T47D (cell line): ENCODE measurements at places on chromosomes 7 and 10.
A peak's percentile ranks its signal among the peaks of the same experiment; 100 is the strongest.

GRCh38 chr10:95456516-95456915 lies 104.7 kb downstream of the SORBS1 start:
- DNase-seq = peak; percentile 20

DNA sequence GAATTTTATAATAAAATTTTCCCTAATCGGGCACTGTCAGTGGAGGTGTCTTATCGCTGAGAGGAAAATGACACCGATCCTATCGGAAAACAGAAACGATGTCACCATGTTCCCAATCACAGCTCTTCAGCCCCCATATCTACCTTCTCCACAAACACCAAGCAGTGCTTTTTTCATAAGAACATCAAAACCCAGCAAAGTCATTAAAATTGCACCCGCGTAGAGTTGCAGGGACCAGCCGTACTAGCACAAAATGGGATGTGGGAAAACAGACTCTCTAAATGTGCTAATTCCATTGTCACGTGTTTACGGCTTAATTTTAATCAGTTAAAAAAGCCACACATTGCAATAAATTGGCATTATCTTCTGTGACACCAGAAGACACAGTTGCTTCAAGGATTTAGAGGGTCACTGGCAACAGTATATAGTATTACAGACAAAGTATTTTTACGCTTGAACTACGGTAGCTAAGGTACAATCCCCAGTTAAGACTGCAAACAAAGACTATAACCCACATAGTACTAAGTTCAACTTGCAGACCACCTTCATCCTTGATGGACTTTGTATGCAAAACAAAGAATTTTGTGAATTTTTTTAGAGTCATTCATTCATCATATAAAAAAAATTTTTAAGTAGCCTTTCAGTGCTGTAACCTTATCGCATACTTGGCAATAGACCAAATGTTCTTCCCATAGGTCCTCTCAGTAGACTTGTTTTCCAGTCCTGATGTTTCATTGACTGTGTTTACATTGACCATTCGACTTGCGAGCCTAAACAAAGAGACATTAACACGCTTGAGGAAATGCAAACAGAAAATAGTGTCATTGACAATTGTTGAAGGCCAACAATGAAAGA lies 116.0 kb downstream of the VTI1A start:
- peak; percentile 46 for DNase-seq

DNA sequence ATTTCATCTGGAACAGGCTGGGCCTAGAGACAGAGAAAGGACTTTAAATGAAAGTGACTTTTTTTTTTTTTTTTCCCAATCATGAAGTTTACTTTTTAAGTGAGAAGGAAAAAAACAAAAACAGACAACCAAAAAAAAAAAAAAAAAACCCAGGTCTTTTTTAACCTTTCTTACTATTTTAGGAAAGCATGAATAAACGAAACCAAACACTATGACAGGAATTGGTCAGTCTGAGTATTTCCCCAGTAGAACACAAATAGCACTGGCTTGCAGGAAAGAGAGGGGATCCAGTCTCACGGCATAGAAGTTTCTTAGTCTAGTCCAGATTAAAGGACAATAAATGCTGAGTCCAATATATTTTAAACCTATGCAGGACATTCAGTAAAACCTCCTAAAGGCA lies 180.5 kb upstream of the CCDC6 start:
- no peak for DNase-seq

GRCh38 chr7:115133248-115133647 lies 211.4 kb downstream of the MDFIC start:
- no peak for DNase-seq

DNA sequence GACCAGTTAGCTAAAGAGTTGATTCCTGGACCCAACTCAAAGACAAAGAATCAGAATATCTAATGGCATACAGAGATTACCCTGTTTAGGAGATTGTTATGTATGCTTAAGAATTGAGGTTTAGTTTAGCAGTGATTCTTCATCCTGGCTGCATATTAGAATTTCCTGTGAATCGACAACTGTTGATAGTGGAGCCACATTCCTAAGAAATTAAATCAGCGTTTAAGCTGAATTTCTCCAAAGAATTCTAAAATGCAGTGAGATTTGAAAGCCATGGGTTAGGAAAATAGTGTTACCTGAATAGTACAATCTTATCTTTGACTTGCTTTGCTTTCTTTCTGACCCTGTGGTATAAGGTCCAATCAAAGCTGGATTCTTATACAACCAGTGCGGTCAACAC lies 16.4 kb upstream of the FERD3L start:
- DNase-seq = no peak

- DNase-seq = no peak
Measured at GRCh38 chr10:97780841-97781617, 9.2 kb upstream of the SFRP5 start.

DNA sequence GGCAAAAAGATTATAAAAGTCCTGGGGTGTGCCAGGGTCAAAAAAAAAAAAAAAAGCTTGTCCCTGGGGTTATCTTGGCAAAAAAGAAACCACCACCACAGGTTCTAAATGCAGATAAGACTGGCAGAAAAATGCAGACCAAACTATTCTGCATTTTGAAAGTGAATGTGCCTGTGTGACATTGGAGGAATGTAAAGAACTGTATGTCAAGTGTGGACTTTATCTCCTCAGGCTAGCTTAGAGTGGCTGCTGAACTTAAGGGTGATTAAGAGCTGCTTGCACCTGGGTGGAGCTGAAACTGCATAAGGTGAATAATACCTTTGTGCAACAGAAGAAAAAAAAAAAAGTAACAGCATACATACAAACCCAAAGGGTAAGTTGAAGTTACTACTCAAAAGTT lies 1.3 kb upstream of the NAPEPLD start:
- DNase-seq = no peak

GRCh38 chr10:1736144-1736971 lies 967 bp downstream of the ADARB2 start:
- no peak for DNase-seq

- no peak for DNase-seq
Measured at GRCh38 chr7:131359136-131359776, 31.6 kb downstream of the MKLN1 start.

DNA sequence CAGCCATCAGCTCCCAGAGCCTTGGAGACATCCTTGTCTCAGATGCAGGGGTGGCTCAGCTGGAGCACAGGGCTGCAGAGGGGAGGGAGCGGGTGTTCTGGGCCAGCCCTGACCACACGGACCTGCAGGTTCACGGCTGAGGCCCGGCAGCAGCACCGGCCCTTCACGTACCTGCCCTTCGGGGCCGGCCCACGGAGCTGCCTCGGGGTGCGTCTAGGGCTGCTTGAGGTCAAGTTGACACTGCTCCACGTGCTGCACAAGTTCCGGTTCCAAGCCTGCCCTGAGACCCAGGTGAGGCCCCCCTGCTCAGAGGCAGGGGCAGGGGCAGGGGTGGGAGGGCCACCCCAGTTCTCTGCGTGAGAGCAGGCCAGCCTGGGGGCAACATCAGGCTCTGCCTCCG lies 45.2 kb downstream of the PARP12 start:
- no peak for DNase-seq

- DNase-seq = no peak
Measured at GRCh38 chr10:43939389-43939938, 290.8 kb upstream of the ZNF32 start.

- no peak for DNase-seq
Measured at GRCh38 chr7:43647673-43648472, 65.0 kb downstream of the STK17A start.

GRCh38 chr10:74055383-74056049 lies 57.6 kb downstream of the VCL start:
- peak; percentile 37 for DNase-seq

GRCh38 chr10:114821915-114822443 lies 399 bp downstream of the FHIP2A start:
- DNase-seq = no peak
